ENCODE measurements at places on chromosomes 2 and 18. TPM values are rescaled to one million over a fixed set of nuclear protein-coding genes. Genes with fewer than 3 reads are reported as not detected.

Gene RPRM
- not detected for total RNA-seq

Gene TEKT4
- total RNA-seq: 0.19 TPM

Gene GPR75
- 0.51 TPM for total RNA-seq

Gene TMEM247
- total RNA-seq: not detected

Gene TMSB10
- 181 TPM for total RNA-seq

Gene CDCA7
- 2.2 TPM for total RNA-seq

DNA sequence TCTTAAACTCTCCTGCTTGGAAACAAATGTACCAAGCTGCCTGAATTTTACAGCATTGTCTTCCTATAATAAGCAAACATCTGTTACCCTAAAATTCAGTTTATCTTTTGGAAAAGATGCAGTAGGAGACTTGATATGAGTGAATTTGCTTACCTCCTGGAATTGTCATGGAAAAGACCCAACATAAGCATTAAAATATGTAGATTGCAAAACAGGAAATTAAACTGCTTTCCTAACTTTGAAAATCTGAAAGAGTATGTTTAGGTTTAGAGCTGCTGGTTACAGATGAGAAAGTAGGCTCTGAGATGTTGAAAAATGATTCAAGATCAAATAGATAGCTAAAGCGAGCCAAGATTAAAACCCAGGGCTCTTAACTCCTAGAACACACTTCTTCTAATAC is 316.5 kb downstream of the SOX11 start:
- no peak overlapping the region for H3K27ac ChIP-seq
- no peaks in the 10 kb centered on the region for H3K36me3 ChIP-seq
- H3K4me3 ChIP-seq: no peak overlapping the region
- no peak for DNase-seq

DNA sequence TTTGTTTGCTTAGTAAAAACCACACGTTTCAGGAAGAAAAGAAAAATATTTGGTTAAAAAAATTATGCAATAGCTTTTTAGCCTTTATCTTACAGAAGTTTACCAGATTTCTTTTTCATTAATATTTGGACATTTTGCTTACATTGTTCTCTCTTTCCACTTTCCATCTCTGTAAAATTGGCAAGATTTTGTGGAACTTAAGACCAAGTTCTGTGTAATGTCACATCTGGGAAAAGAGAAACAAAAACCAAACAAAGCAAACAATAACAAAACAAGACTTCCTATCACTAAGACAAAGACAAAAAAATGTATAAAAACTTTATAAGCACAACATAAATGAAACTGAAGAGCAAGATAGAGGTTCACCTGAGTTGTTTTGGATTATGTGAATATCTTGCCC is 1392.1 kb upstream of the CELF4 start:
- no peaks in the 10 kb centered on the region for H3K36me3 ChIP-seq
- no peak overlapping the region for H3K27ac ChIP-seq
- no peaks in the 10 kb centered on the region for H3K4me1 ChIP-seq
- no peak overlapping the region for H3K4me3 ChIP-seq
- no peak for DNase-seq

DNA sequence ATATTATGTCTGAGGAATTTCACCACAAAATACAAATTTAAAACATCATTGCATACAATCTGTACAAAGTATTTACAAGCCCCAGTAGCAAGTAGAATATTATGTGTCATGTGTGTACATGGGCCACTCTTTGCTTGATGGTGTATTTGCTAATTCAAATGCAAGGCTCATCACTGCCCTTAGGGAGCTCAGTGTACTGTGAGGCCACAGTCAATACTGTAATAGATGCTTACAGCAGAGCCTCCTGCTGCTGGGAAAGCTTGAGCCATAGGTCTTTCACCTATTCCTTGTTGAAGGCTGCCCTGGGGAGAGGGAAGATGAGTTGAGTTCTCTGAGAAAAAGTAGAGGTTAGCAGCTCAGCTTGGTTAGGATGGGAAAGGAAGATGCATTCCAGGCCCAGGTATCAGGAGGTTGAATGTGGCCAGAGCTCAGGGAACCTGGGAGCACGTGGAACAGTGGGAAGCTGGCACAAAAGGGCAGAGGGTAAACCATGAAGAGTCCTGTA is 189.6 kb downstream of the LRP1B start:
- H3K27me3 ChIP-seq: no peaks in the 10 kb centered on the region
- H3K27ac ChIP-seq: no peak overlapping the region

GRCh38 chr18:9139400-9140039 is 2.9 kb downstream of the ANKRD12 start:
- H3K27me3 ChIP-seq: no peaks in the 10 kb centered on the region
- H3K4me3 ChIP-seq: peak overlapping the region; percentile 88

GRCh38 chr18:63197246-63197869 is 122.2 kb downstream of the BCL2 start:
- H3K27ac ChIP-seq: peak overlapping the region; percentile 47
- no peaks in the 10 kb centered on the region for H3K27me3 ChIP-seq
- H3K36me3 ChIP-seq: no peaks in the 10 kb centered on the region
- no peak for DNase-seq
- no peak overlapping the region for H3K4me3 ChIP-seq

DNA sequence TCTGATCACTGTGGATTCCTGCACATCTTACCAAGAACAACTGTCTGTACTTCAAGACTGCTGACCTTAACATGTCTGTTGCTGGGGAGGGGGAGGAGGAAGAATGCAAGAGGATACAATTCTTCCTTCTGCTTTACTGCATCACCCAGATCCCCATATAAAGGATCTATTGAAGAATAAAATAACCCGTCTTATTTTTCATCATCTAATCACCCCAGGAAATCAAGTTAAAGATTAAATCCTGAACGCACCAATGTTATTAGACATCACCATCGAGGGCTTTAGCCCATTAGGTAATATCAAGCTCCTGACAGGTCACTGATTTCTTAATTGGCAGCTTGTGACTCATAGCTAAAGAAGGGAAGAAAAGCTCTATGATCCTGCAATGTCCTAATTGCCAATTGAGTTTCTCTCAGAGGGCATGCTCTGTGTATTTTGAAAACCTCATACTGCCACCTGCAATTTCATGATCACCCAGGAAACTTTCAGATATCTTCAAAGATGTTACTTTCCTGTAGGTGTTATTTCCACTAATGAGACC is 75.4 kb upstream of the KCNE4 start:
- H3K27ac ChIP-seq: no peak overlapping the region
- no peaks in the 10 kb centered on the region for H3K27me3 ChIP-seq
- H3K4me1 ChIP-seq: no peaks in the 10 kb centered on the region
- no peak overlapping the region for H3K4me3 ChIP-seq

DNA sequence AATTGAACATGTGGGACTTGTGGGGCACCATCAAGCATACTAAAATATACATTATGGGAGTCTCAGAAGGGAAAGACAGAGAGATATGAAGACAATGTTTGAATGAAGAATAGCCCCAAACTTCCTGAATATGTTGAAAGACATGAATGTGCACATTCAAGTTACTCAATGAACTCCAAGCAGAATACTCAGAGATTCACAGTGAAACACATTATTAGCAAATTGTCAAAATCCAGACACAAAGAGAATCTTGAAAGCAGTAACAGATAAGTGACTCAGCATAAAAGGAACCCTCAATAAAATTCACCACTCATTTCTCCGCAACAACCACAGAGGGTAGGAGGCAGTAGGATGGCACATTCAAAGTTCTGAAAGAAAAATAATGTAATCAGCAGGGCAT is 8.8 kb downstream of the C2orf92 start:
- no peak for DNase-seq
- H3K36me3 ChIP-seq: no peaks in the 10 kb centered on the region
- no peaks in the 10 kb centered on the region for H3K4me1 ChIP-seq

- H3K4me1 ChIP-seq: peaks cover 7% of the 10 kb centered on the region
- H3K36me3 ChIP-seq: no peaks in the 10 kb centered on the region
- DNase-seq: no peak
These were observed 666.9 kb downstream of the NYAP2 start for GRCh38 chr2:226066391-226066790.

- no peaks in the 10 kb centered on the region for H3K36me3 ChIP-seq
- H3K4me1 ChIP-seq: no peaks in the 10 kb centered on the region
- no peak overlapping the region for H3K4me3 ChIP-seq
- no peaks in the 10 kb centered on the region for H3K27me3 ChIP-seq
- H3K27ac ChIP-seq: no peak overlapping the region
These were observed 9.5 kb downstream of the KLHL14 start for GRCh38 chr18:32763293-32763692.

DNA sequence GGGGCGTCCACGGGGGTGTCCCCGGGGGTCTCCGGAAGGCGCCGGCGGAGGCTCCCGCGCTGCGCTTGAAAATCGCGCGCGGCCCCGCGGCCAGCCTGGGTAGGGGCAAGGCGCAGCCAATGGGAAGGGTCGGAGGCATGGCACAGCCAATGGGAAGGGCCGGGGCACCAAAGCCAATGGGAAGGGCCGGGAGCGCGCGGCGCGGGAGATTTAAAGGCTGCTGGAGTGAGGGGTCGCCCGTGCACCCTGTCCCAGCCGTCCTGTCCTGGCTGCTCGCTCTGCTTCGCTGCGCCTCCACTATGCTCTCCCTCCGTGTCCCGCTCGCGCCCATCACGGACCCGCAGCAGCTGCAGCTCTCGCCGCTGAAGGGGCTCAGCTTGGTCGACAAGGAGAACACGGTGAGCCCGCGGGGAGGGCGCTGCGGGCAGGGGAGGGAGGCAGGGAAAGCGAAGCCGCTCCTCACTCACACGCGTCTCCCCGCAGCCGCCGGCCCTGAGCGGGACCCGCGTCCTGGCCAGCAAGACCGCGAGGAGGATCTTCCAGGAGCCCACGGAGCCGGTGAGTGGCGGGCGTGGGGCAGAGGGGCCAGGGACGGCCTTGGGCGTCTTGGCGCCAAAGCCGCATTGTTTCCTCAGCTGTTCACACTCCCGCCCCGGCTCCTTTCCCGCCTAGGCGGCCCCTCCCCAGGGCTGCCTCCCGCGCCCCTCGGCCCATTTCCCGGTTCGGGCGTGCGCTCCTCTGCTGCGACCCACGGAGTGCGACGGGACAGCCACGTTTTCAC is at the start of gene RRM2:
RRM2 (plus strand) TSS at position 240 of the 781 bp plus-strand sequence; CDS start at position 300, 60 bp downstream.
- no peaks in the 10 kb centered on the region for H3K36me3 ChIP-seq
- peak; percentile 91 for DNase-seq
- no peak within 1 kb of the TSS for H3K27ac ChIP-seq
- peaks cover 27% of the 10 kb centered on the region for H3K4me1 ChIP-seq

DNA sequence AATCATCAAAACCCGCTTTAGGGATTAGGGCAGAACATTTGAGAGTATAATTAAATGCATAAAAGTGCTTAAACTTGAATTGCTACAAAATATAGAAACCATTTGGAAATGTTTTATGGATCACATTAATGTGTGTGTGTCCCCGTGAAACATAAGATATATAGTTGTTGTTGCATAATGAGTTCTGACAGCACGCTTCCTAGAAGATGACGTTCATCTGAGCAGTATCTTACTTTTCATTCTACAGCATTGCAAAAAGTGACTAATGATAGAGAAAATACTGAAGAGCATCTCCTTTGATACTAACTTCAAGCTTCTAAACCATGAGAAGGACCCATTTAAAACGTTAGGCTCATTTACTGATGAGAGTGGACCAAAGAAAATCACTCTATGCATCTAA is 63.7 kb downstream of the SLC8A1 start:
- H3K36me3 ChIP-seq: no peaks in the 10 kb centered on the region
- no peaks in the 10 kb centered on the region for H3K27me3 ChIP-seq
- peaks cover 13% of the 10 kb centered on the region for H3K4me1 ChIP-seq

- no peaks in the 10 kb centered on the region for H3K36me3 ChIP-seq
- H3K27me3 ChIP-seq: no peaks in the 10 kb centered on the region
- no peak overlapping the region for H3K27ac ChIP-seq
- H3K4me3 ChIP-seq: no peak overlapping the region
- DNase-seq: no peak
These were observed 651.1 kb downstream of the TDRD15 start for GRCh38 chr2:21774691-21775368.

DNA sequence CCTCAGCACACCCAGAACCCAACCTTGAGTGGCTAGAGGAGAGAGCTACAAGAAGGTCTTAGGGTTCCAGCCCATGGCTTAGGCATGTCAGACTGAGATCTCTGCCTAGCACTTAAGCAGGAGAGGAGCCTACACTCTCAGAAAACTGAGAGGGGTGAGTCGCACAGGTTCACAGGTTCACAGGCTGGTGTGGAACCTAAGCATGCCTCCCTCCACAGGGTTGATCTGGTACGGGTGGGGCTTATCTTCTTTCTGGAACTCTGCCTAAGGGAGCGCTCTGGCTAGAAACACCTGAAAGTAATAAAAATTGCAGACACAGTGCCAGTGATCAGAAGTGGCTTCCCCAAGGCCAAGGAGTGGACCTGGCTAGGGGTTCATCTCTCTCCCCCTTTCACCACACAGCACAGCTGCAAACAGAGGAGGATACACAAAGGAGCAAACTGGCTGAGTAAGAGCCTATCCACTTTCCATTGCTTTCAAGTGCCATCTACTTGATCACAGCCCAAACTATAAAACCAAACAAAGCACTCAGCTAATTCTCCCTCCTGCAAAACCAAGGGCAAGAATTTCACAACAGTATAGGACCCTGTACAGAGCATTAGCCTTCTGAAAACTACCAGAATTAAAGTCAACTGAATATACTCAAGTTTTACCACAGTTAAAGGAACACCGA is 481.9 kb upstream of the SETBP1 start:
- no peak overlapping the region for H3K27ac ChIP-seq
- no peaks in the 10 kb centered on the region for H3K4me1 ChIP-seq
- H3K27me3 ChIP-seq: peaks cover 6% of the 10 kb centered on the region
- DNase-seq: no peak
- no peaks in the 10 kb centered on the region for H3K36me3 ChIP-seq
- no peak overlapping the region for H3K4me3 ChIP-seq

- no peaks in the 10 kb centered on the region for H3K36me3 ChIP-seq
- peak; percentile 83 for DNase-seq
- no peak overlapping the region for H3K4me3 ChIP-seq
- H3K27me3 ChIP-seq: no peaks in the 10 kb centered on the region
- H3K4me1 ChIP-seq: peaks cover 24% of the 10 kb centered on the region
These were observed 123.1 kb downstream of the PRPF40A start for GRCh38 chr2:152594022-152594766.

DNA sequence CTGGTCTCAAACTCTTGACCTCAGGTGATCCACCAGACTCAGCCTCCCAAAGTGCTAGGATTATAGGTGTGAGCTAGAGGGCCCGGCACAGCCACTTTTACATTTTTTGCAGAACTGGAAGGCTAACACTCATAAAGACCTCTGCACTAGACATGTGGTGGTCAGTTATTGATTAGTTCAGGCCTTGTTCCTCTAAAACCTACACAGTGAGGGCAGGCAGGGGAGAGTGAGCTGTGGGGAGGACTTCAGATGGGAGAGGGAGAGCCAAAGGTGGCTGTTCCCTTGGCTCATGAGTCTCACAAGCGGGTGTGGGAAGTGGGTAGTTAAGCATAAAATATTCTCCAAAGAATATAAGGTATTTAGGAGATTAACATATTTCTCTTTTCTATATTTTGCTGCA is 29.3 kb upstream of the ACYP2 start:
- no peaks in the 10 kb centered on the region for H3K36me3 ChIP-seq
- H3K27ac ChIP-seq: no peak overlapping the region
- H3K27me3 ChIP-seq: no peaks in the 10 kb centered on the region
- no peak overlapping the region for H3K4me3 ChIP-seq
- H3K4me1 ChIP-seq: no peaks in the 10 kb centered on the region

DNA sequence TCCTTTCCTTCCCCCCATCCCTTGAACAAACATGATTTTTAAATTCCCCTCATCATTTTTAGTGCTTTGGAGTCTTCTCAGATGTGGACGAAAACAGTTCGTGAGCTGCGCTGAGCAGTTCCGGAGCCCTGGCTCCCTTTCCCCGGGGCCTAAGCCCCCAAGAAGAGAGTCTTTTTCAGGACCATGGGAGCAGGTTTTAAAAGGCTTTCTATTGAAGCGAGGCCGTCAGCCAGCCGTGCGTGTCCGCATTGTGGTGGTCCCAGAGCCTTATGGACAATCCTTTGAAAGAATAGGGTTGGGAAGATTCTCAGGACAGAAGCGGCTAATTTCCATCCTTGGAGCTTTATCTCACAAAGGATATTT is 290.7 kb downstream of the SOX11 start:
- H3K4me1 ChIP-seq: no peaks in the 10 kb centered on the region
- H3K27ac ChIP-seq: no peak overlapping the region
- no peak for DNase-seq
- H3K36me3 ChIP-seq: no peaks in the 10 kb centered on the region

Measured in psoas muscle (tissue), 8 donors.